NCI-H1694 treated with DMSO at 0.1 percent for 48 hours (cell line): ENCODE measurements at places on chromosomes 7 and 10.

- DNase-seq, result no peak
Measured at GRCh38 chr10:62050893-62051433, 149.5 kb downstream of the ARID5B start.

DNA sequence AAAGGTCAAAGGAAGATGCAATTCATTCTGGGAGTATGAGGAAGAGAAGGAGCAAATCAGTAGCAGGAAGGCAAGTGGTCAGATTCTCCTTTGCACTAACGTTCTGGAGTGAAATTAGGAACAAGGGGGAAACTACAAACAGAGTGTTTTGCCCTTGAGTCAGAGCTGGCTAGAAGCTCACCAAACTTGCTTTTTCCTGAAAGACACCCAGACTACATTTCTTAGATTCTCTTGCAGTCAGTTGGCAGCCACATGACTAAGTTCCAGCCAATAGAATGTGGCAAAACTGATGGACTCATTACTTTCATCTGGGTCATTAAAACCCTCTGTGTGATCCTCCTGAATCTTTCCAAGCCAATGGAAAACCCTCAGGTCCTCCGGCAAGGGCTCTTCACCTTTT, 18.6 kb upstream of the DLX5 start:
- no peak for DNase-seq

GRCh38 chr7:28996836-28997235, 38.7 kb upstream of the TRIL start:
- DNase-seq, result no peak

- DNase-seq, result no peak
Measured at GRCh38 chr10:133461027-133461426, 7.3 kb downstream of the SCART1 start.

DNA sequence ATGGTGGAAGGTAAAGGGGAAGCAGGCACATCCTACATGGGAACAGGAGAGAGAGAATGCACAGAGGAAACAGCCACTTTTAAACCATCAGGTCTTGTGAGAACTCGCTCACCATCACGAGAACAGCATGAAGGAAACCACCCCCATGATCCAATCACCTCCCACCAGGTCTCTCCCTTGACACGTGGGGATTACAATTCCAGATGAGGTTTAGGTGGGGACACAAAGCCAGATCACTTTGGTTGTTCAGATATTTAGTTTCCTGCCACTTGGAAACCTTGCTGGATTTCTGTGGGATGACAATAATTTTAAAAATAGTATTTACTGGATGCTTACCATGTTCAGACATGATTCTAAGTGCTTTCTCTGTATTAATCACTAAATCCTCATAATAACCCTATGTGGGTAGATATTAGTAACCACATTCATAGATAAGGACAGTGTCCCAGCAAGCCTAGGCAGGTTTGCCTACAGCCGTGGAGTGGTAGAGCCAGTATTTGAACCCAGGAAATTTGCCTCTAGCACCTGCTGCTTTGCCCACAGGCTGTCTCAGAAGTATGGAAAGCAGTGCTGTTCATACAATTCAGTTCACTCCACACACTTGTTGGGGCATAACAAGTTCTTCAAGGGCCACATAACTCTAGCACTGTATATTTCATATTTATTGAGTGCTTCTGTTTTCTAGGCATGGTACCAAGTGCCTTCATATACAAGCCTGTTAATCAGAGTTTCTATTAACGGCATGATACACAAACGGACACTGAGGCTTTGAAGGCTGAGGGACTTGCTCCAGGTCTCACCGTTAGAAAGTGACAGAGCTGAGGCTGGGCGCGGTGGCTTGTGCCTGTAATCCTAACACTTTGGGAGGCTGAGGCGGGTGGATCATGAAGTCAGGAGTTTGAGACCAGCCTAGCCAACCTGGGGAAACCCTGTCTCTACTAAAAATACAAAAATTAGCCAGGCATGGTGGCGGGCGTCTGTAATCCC, 8.3 kb downstream of the TLL2 start:
- DNase-seq, result no peak
